ENCODE measurements at places on chromosomes 6 and 20.

GRCh38 chr6:90406142-90406794 lies 109.6 kb upstream of the BACH2 start:
- DNase-seq, result no peak

DNA sequence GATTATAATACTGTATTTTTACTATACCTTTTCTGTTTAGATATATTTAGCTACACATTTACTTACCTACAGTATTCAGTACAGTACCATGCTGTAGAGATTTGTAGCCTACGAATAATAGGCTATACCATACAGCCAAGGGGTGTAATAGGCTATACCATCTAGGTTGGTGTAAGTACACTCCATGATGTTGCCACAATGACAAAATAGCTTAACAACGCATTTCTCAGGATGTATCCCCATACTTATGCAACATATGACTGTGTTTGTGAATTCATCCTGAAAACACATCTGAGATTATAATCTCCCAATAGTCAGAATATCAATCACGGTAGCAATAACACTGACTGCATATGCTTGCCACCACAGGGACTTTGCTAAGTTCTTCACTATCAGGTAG lies 20.7 kb downstream of the B4GALT5 start:
- DNase-seq, result no peak

DNA sequence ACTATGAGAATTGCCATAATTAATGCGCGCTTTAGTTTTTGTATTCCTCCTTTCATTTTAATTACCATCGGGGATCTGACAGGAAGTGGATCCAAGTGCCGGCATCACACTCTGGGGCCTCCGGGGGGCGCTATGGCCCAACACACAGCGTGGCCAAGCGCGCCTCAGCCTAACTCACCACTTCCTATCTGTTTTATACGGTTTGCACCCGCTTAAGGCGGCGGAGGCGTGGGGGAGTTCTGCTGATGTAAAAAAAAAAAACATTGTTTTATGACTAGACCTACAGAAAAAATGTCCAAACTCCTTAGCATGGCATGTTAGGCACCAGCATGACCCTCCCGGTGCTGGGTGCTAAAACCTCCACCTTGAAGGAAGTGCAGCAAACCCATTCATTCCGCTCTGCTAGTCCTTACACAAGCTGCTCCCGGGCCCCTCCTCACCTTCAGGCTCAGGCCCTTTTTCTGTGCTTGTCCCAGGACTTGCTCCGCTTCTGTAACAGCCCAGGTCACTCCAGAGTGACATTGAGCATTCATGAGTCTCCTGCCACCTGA lies 4.5 kb upstream of the EBF4 start:
- DNase-seq, result peak; percentile 65

GRCh38 chr20:51910321-51911050 lies 108.2 kb upstream of the SALL4 start:
- DNase-seq, result no peak

DNA sequence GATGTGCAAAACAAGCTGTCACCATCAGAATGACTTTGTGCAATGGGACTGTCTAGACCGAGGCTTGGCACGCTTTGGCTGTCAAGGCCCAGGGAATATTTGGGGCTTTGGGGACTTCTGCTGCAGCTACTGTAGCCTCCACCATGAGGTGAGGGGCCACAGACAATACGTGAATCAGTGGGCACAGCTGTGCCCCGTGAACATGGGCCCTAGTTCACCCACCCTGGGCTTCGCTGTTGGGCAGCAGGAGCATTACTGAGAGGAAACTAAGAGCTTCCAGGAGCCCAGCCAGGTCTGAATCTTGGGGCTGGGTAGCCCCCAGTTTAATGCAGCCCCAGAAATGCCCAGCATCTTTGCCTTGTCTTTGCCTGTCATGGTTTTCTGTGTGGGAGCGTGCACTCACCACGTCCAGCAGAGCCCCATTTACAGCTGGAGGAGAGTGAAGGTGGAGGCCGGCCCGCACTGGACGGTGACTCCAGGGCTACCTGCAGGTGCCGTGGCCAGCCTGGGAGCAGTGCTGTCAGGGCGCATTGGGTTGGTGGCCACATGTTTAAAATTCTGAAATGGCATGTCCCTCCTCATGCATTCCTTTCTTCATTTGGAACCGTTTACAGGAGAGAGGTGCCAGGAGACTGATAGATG lies 34.7 kb downstream of the DUSP22 start:
- no peak for DNase-seq

DNA sequence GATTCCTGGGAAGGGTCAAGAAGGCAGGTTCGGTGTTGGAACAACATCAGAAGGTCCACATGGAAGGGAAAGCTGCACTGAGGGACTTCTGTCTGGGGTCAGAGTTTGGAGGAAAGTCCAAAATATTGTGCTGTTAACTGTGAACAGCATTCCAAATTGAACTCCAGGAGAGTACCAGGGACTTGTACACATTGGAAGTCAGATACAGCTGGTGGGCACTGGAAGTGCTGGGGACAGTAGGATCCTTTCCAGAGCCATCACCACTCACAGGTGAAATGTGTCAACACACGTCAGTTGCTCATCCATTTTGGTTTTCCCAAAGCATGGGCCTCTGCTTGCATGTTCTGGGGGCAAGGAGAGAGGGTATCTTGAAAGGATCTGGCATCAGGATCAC lies 18.6 kb downstream of the FOXO3 start:
- no peak for DNase-seq

- DNase-seq, result no peak
These were observed 34.3 kb upstream of the APCDD1L start for GRCh38 chr20:58549231-58550209.

DNA sequence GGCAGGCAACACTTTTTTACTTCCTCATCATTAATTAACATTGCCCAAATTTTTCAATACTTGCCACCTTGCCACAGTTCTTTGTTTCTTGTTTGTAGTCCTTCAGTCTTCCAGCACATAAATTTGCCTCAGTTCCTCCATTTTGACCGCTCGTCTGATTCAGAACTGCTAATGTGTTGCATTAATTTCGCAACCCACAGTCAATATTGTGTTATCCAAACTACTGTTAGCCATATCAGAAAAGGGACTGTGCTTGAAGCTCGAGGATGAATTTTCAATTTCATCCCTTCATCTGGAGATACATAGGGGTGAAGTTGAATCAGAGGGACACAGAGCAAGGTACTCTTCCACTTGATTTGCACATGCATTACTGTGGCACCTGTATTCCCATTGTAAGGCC lies 421.5 kb downstream of the CDKAL1 start:
- no peak for DNase-seq

DNA sequence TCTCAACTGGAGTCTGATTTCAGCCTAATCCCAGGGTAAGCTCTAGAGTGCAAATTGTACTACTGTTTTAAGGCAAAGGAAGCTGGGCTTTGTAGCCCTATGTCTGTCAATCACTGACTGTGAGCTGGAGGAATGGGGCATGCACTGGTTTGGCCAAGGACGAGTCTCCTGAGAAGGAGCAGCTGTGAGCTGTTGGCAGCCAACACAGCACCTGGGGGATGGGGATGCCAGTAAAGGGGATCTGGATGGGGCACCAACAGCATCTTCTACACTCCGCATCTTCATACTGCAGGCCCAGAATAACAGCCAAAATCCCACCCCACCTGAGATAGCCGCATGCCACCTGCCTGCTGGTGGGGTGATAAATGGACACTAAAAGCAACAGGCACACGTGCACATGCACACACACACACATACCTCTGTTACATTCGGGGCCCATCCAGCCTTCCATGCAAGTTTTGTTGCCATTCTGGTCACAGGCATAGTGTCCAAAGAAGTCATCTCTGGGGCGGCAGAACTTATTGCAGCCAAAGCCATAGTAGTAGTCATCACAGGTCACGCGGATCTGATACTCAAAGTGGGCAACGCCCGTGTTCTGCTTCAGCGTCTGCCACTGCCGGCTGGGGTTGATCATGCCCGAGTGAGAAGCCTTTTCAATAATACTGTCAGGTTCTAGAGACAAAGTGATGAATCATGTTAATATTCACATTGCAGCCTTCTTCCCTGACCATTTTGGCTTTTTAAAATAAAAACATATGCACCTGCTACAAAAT lies 15.6 kb downstream of the JAG1 start:
- no peak for DNase-seq

- DNase-seq, result no peak
These were observed 143.8 kb downstream of the BTBD3 start for GRCh38 chr20:12061466-12061865.

GRCh38 chr6:84808491-84809061 lies 44.2 kb upstream of the TBX18 start:
- no peak for DNase-seq

- peak; percentile 10 for DNase-seq
These were observed 661 bp upstream of the HEBP2 start for GRCh38 chr6:138403324-138403800.

GRCh38 chr6:125078602-125079321 lies 74.8 kb upstream of the TPD52L1 start:
- DNase-seq, result no peak

DNA sequence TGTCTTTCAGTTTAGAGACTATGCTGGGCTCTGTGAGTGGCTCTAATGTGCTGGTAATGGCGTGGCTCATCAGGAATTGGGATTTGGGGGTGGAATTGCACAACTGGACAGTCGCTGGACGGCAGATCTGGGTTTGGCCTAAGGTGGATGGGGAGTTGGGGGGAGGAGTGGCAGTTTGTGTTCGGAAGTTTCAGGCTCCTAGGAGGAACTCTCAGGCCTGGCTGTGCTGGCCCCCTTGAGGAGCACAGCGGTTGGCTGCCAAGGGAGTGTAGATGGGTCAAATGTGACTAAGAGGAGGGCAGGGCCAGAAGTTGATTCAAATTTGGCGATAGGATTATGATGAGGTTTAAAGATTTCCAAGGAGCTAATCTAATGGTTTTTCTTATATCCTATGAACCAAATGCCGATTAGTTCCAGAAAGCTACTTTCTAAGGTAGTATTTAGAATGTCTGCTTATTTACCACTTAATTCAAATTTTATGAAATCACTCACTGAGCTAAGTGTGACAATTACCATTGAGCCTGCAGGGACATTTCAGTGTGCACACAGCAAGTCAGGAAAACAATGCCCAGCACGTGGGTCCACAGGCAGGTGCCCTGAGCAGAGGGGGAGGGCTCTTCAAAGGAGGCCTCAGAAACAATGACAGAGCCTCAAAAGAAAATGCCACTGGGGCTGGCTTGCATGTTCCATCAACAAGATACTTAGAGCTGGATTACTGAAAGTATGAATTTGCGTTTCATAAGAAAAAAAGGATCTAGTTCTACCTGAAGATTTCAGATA lies 111.0 kb downstream of the GJA10 start:
- no peak for DNase-seq

GRCh38 chr6:38512211-38512610 lies 127.5 kb downstream of the BTBD9 start:
- DNase-seq, result no peak

- DNase-seq, result no peak
These were observed 669.5 kb upstream of the MARCKS start for GRCh38 chr6:113187661-113188060.

DNA sequence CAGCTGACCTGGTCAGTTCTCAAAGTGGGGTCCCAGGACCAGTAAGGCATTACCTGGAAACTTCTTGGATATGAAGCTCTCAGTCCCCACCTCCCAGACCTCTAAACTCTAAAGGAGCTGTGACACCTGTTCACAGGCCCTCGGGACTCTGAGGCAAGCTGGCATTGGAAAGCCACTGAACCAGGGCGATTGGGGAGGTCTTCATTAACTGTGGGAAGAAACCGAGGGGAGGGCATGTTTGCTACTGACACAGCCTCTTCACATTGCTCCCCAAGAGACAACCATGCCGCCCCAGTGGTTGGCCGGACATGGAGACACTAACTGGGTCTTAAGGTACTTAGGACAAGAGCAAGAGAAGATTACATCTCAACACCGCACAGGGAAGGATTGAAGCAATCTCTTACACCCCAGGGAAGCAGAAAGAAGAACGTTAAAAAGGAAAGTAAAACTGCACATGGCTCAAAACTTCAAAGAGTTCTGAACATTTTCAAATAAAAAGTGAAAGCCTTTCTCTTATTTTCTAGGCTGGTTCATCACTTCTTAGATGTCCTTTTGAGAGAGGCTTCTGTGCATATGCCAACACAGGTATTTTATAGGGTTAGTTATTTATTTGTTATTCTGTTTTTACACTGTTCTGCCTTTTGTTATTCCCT lies 210.0 kb upstream of the CST7 start:
- no peak for DNase-seq

DNA sequence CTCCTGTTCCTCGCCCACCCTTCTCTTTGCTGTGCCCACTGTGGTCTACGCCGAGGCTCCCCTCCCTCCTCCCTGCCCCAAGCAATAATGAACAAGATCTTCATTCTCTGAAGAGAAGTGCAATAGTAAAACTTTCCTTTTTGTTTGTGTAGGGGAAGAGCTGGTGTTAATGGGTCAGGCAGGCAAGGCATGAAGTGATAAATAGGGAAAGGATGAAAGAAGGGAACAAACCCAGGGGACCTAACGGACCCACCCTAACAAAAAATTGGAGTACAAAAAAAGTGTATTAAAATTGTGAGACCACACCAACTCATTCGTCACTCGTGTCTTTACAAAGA lies 66.9 kb downstream of the ZBTB2 start:
- DNase-seq, result no peak

DNA sequence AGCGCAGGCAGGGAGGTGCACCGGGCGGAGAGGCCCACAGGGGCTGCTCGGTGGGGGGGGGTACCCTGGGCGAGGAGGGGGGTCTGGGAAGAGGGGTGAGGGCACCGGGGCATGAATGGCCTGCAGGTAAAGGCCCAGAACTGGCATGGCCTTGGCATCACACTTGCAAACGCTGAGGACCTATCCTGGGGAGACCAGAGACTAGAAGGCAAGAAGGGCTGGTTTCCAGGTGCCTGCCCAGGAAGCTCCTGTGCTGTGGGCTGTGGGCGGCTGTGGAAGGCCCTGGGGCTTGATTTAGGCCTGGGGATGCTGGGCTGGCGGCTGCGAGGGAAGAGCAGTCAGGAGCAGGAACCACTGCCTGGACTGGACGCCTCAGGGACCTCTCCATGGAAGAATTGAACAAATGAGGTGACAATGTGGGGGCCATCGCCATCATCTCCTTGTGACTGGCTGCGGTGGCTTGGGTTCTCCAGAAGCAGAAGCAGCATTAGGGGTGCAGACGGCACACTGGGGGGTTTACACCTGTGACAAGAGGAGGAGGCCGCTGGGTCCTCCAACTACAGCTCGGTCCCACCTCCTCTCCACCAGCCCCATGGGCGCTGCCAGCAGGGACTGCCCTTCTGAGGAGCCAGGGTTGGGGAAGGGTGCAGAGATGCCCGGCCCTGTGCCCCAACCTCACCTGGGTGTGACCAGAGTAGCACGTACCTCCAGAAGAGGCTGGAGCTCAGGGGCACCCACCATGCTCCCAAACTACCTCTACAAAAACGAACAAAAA lies 32.1 kb upstream of the IRF4 start:
- DNase-seq, result no peak

Data from stimulated activated CD4-positive, alpha-beta T cell treated with anti-CD3 and anti-CD28 coated beads, Interleukin-12 subunit alpha, Interleukin-12 subunit beta, amount 100 ng/mL, for 24 hours (primary cell).